ENCODE measurements at places on chromosomes 13 and 19.

DNA sequence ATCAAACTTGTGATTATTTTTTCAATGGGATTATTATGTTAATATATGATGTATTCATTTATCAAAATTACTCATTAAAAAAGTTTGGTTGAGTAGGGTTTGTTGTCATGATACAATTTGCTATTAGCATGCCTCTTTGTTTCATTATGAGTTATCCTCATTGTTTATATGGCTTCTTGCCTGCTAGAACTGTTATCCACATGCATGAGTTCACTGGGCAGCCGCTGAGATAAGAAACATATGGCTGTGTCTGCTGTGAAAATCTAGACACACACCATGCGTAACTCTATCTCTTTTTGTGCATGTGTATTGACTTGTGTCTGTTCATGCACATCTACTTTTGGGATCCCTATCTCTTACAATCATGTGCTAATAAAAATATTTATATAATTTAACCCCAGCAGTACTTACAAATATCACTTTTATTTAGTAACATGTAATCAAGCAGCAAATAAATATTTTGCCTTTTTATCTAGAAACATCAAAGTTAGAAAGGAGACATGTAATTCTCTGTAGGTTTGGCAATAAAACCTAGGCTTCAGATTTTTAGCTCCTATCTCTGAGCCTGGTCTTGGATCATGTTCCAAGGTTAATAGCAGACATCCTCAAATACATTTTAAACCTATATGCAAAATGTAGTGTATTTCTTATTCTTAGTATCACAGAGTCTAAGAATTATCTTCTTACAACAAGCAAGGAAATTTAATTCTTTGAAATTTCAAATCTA is 11.2 kb upstream of the KLF12 start:
- no peak for DNase-seq

DNA sequence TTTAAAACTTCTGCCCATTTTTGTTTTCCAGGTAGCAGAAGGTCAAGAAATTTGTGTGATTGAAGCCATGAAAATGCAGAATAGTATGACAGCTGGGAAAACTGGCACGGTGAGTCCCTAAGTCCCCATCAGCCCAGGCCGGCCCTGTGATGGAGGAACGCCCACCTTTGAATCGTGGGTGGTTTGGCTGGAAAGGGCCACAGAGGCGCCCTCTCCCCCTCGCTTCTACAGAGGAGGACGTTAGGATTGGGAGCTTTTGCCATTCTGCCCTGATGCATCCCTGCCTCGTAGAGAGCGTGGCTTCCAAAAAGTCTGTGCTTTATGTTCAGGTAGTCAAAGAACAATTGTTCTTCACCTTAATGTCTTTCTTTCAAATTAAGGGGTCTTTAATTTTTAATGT is 60.9 kb downstream of the GGACT start:
- no peak for DNase-seq

- peak; percentile 73 for DNase-seq
These were observed 10.9 kb downstream of the SLC46A3 start for GRCh38 chr13:28707629-28708427.

- no peak for DNase-seq
These were observed 332.4 kb upstream of the ZNF507 start for GRCh38 chr19:32012886-32013631.

- DNase-seq = no peak
These were observed 146.5 kb upstream of the SOX1 start for GRCh38 chr13:111920306-111920931.

DNA sequence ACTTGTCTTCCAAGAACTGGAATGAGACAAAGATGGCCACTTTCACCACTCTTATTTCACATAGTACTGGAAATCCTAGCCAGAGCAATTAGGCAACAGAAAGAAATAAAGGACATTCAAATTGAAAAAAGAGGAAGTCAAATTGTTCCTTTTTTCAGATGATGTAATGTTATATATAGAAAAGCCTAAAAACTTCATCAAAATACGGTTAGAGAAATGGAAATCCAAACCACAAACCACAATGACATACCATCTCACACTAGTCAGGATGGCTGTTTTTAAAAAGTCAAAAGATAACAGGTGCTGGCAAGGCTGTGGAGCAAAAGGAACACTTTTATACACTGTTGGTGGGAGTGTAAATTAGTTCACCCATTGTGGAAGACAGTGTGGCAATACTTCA is 113.3 kb upstream of the SPRY2 start:
- DNase-seq = no peak

GRCh38 chr13:20691616-20692015 is 11.9 kb upstream of the IL17D start:
- no peak for DNase-seq

DNA sequence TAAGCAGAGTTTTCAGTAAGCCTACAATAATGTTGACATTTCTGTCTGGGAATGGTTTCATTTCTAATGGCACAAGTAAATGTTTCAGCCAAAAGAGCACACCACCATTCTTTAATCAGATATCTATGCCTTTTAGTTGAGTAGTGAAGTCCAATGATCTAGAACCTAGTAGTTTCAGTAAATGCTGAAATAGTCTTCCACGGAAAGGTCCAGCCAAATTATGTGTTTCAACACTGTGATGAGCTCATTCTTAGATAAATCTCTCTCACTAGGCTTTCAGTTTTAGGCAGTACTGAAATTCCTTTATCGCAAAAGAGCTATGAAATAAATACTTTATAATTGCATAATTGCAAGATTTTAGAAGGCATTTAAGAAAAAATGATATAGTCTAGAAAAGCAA is 816.8 kb upstream of the PCDH9 start:
- DNase-seq = no peak

DNA sequence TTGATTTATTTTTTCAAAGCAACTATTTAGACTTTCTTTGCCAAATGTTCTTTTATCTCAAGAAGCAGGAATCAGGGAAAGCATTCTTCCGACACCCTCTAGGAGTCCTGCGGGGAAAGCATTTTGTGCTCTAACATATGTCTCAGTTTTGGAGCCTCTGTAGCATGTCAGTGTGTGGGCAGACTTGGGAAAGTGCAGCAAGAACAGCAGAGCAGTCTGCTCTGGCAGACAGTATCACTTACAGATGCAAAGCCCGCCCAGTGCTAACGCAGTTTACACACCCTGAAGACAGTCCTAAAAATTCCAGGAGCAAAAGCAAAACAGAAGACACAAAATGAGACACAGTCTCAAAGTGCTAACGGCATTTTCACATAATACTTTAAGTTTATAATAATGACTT is 393.5 kb downstream of the KLF12 start:
- no peak for DNase-seq

- DNase-seq = no peak
These were observed 1.1 kb downstream of the LMO7 start for GRCh38 chr13:75637181-75637750.

GRCh38 chr13:100657881-100658315 is 16.7 kb downstream of the TMTC4 start:
- DNase-seq = no peak

DNA sequence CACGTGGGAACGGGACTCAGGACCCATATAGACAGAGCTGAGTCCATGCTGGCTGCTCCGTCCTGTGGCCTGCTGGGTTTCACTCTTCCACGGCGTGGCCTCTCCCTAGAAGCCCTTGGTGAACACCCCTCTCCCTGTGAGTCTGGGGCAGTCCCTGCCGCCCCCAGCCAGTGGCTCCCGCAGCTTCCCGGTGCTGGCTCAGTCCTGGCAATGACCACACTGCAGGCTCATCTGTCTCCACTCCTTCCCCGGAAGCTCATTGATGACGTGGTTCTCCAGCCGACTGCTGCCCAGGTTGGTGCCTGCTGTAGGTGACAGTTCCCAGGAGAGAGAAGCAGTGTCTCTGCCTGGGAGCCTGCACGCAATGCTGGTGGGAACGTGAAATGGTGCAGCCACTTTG is 2.1 kb upstream of the TEX29 start:
- DNase-seq = no peak

GRCh38 chr19:55482967-55483705 is 1.9 kb upstream of the NAT14 start:
- DNase-seq = no peak

DNA sequence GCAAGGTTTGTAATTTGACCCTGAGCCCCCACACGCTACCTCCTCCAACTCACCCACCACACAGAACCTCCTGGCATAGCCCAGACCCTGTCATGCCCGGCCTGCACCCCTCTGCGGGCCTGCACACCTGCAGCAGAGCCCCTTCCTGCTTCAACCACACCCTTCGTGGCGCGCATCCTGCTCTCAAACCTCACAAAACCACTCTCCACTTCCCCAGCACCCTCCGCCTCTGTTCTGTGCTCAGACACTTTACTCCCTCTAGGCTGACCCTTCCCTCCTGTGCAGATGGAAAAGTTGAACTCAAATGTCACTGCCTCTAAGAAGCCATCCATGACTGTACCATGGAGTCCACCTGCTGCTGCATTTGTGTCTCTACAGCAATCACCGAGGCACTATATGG is 28.5 kb downstream of the FAAP24 start:
- DNase-seq = no peak

GRCh38 chr13:109918179-109918711 is 131.9 kb upstream of the IRS2 start:
- no peak for DNase-seq

- no peak for DNase-seq
These were observed 55.5 kb downstream of the BRCA2 start for GRCh38 chr13:32370805-32371204.

GRCh38 chr19:5200844-5201243 is 139.8 kb downstream of the PTPRS start:
- DNase-seq = no peak

DNA sequence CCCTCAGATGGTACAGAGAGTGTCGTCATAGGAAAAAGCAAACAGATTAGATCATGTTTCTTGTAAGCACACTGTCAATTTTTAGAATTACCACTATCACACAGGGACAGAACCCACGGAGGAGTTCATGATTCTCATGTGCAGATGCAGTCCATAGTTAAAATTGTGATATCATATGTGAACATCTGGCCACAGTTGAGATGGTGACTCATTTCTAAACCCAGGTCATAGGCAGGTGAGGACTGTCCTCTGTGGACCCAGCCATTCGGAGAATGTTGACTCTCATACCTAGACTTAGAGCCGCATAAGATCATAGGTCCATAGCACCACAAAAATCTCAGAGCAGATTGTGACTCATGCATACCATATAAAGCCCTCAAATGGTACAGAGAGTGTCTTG is 17.8 kb upstream of the ZNF730 start:
- DNase-seq = no peak

DNA sequence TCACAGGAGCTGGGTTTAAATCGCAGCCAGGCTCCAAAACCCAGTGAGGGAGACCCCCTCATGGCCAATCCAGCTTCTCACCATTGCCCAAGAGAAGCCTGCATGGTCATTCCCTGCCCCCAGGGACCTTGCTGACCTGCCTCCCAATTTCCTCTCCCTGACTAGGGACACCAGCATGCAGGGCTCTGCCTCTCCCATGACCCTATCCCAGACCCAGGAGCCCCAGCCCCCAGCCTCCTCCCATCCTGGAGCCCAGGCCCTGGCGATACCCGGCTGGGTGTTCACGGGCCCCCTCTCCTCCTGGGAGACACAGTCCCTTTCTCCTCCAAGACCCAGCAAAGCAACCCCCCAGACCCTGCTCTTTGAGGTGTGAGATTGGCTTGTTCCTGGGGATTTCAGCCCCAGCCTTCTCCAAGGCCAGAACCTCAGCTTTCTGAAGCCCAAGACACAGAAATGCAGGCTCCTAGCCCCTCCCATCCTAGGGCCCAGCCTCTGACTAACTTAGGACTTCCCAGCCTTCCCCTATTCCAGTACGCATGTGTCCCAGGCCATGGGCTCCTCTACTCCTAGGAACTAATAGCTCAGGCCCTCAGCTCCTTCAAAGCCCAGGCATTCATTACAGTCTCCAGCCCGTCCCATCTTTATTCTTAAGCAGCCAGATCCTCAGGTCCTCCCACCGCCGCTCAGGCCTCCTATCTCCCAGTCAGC is 1.1 kb downstream of the GYS1 start:
- DNase-seq = peak; percentile 80

DNA sequence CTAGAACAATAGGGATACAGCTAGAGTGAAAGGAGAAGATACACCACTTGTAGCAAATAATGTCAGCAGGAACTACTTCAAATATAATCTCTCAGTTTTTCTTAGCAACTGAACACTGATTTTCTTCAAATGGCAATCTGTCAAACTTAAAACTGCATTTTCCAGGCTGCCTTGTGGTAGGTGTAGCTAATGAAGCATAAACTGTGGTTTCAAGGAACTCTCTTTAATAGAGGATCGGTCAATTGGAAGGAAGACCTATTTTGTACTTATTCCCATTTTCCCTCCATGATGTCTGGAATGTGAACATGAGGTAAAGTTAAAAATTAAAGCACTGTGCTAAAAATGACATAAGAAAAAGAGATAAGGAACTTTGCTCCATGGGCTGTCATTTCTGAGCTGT is 1261.9 kb downstream of the PCDH17 start:
- DNase-seq = no peak

- DNase-seq = no peak
These were observed 101.5 kb upstream of the TSHZ3 start for GRCh38 chr19:31450696-31451095.

DNA sequence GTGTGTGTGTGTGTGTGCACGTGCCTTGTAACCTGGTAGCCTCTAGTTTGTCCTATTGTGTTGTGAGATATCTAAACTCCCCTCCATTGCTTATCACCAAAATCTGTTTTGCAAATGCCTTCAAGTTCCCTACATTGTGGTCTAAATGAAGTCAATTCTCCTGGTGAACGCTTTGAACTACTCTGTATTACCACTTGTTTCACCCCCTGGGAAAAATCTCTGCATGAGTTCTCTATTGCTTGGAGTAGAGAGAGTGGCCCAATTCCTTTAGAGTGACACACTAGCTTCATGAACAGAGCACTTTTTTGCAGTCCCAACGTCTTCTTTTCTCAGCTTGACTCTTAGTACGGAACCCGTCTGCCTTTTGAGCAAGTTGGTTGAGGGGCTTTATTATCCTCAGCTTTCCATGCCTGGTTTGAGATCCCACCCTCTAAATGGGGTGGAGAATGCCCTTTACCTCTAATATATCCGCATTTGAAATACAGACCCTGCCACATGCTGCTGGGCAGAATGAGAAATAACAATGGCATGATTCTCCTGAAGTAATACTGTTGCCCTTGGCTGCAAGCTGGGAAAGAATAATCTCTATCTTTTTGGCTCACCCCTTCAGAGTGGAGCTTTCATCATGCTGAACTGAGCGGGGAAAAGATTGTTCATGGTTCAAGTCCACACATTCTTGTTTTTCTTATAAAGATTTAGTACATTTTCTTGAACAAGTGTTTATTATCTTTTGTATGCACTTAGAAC is 2545.3 kb downstream of the PCDH9 start:
- DNase-seq = no peak

DNA sequence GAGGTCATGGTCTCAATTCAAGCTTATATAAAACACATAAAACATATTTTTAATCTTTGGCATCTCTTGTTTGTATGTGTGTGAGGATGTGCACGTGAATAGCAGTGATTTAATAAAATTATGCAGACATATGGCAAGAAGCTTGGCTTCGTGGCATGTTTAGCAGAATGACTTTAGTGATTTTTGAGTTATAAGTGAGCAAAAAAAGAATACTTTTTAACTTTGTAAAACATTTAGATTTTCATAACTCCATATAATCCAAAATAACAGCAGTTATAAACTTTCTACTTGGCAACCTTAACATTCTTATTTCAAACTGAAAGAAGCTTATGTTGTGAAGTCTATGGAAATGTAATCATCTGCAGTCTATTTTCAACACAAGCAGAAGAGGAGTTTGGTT is 120.6 kb downstream of the SLITRK1 start:
- no peak for DNase-seq

GRCh38 chr19:51978882-51979281 is 7.8 kb downstream of the ZNF350 start:
- no peak for DNase-seq

GRCh38 chr13:110042253-110042950 is 256.0 kb upstream of the IRS2 start:
- no peak for DNase-seq

- DNase-seq = no peak
These were observed 11.1 kb downstream of the NTN5 start for GRCh38 chr19:48661711-48662090.

Measured in HFFc6 (cell line).